Motor neuron (in vitro differentiated cells): ENCODE measurements at places on chromosomes 6 and 20. TPM values are rescaled to one million over a fixed set of nuclear protein-coding genes. Genes with fewer than 3 reads are reported as not detected.

CAPN11 gene
- not detected in 2 replicates for total RNA-seq

GRCh38 chr6:151380848-151381205, 10.5 kb downstream of the ZBTB2 start:
- ATAC-seq, result no peak

- no peak for ATAC-seq
These were observed 239.7 kb upstream of the GMDS start for GRCh38 chr6:2485116-2485515.

LRRN4 gene
- 0.21 and 0.27 TPM in 2 replicates for total RNA-seq

- ATAC-seq, result no peak
These were observed 6.4 kb downstream of the BLOC1S5 start for GRCh38 chr6:8057793-8058192.

C6orf132 gene
- 0.43 and 0.46 TPM in 2 replicates for total RNA-seq

- no peak for ATAC-seq
These were observed 51.1 kb downstream of the GTF2H5 start for GRCh38 chr6:158219228-158219627.

DNA sequence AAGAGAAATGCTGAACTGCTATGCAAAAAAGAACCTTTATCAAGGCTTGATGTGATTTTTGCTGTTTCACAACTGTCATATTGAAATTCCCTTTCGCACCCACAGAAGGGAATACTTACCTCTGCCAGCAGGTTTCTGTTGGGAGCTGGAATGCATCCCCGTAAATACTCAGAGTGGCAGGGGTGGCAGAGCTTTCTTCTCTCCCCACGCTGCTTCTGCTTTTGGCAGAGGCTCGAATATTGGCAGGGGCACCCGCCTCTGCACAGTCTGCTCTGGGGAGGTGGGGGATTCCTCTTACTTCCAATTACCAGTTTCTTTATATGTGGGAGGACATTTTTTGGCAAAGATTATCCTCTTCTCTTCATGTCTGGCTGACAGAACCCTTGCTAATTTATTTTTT, 28.4 kb downstream of the TMEM200A start:
- ATAC-seq, result no peak

DNA sequence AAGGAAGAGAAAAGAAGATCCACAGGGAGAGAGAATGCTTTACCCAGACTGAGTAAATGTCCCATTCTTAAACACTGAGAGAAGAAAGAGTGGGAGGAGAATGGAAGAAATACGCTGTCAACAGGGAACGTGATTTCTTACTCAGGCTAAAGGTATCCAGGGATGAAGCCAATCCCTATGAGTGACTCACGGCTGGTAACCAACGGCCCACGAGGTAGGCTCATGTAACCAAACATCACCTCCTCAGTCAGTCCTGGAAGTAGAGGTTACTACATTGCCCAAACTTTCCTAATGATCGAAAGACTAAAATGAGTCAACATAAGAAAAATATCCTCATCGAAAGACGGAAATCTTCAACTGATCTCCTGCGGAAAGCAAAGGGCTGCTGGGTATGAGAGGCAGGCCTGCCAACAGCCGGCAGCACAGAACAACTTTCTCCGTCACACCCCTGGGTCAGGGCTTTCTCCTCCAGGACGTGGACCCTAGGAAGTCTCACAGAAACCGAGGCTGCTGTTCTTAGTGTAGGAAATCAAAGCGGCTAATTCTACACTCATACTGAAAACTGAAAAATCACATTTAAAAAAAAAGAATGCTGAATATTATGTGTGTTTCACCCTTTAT, 292.6 kb downstream of the GMDS start:
- no peak for ATAC-seq

SLC29A1 gene
- total RNA-seq, result 3.4 and 3.8 TPM in 2 replicates

DNA sequence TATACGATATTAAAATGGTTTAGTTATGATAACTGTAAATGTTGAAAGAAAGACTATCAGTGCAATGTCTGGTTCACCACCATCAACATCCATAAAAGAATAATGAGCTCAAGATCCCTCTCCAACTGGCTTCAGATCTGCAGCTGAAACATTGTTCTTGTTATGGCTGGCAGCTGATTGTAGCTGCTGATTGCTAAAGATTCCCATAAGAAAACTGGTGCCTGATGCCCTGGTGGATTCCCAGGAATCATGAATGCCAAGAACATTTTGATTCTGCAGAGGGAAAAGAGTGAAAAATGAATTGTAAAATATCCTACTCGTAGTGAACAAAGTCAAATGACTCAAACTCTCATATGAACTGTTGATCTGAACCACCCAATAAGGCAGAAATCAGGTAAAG, 1160.2 kb downstream of the EPHA7 start:
- ATAC-seq, result no peak

DNA sequence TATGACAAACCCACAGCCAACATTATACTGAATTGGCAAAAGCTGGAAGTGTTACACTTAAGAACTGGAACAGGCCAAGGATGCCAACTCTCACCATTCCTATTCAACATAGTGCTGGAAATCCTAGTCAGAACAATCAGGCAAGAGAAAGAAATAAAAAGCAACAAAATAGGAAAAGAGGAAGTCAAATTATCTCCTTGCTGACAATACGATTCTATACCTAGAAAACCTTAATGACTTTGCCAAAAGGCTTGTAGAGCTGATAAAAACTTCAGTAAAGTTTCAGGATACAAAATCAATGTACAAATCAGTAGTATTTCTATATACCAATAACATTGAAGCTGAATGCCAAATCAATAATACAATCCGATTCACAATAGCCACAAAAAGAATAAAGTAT, 32.4 kb downstream of the OR5V1 start:
- no peak for ATAC-seq

- no peak for ATAC-seq
These were observed 12.8 kb upstream of the ZNFX1 start for GRCh38 chr20:49290608-49291191.

DNA sequence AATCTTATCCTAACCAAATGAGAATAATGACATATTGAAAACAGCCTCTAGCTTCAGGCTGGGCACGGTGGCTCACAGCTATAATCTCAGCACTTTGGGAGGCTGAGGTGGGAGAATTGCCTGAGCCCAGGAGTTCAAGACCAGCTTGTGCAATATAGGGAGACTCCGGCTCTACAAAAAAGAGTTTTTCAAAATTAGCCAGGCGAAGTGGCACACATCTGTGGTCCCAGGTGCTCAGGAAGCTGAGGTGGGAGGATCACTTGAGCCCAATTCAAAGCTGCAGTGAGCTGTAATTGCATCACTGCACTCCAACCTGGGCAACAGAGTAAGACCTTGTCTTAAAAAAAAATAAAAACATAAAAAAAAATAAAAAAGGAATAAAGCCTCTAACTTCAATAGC, 4.7 kb downstream of the TUBB2A start:
- ATAC-seq, result no peak

DNA sequence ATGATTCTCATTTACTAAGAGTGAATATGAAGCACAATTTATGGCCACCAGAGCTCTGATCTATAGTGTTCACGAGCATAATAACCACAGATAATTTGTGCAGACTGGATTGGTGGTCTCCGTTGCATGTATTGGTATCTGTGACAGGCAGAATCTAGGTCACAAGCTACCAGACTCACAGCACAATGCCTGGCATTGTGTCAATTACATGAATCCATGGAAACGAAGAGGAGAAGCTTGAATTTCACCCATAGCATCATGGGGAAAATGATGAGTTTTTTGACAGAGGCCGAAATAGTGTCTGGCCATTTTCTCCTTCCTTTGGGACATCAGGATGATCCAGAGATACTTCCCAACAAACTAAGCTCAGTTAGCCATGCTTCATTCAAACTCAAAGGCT, 52.3 kb upstream of the TMEM170B start:
- no peak for ATAC-seq

GRCh38 chr6:29953686-29954085, 11.4 kb downstream of the HLA-A start:
- no peak for ATAC-seq
